Daoy (cell line): ENCODE measurements at places on chromosomes 1 and 21.

- DNase-seq, result no peak
These were observed 5.4 kb upstream of the EXO1 start for GRCh38 chr1:241842565-241842964.

- DNase-seq, result peak; percentile 19
These were observed 19.5 kb downstream of the LACTBL1 start for GRCh38 chr1:22953057-22953739.

GRCh38 chr1:100051893-100052292 lies 80.8 kb downstream of the SASS6 start:
- DNase-seq, result no peak

GRCh38 chr1:21060523-21060922 lies 116.2 kb downstream of the EIF4G3 start:
- DNase-seq, result no peak

DNA sequence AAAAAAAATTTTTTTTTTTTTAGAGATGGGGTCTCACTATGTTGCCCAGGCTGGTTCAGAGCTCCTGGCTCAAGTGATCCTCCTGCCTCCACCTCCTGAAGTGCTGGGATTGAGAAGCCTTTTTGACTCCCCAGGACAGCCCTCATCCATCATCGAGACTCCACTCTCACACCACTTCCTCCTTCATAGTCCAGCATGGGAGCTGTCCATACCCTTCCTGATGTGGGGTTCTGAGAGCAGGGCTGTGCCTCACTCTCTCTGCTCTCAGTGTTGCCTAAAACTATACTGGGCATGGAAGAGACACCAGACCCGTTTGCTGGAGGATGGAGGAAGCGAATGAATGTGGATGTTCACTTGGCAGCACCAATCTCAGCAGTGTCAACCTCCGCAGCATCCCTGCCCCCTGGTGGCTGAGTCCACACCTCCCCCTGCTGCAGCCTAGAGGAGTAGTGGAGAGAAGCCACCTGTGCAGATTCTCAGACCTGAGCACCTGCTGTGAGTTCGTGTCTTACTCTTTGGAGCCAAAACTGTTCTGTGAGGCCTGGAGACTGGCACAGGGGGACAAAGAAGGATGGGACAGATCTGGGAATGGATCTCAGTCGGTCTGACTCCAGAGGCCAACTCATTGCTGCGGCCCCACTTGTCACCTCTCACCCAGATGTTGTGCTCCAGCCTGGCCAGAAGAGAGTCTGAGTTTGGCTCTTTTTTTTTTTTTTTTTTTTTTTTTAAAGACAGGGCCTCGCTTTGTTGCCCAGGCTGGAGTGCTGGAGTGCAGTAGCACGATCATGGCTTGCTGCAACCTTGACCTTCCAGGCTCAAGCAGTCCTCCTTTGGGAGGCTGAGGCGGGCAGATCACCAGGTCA lies 17.7 kb downstream of the TINAGL1 start:
- DNase-seq, result peak; percentile 88

DNA sequence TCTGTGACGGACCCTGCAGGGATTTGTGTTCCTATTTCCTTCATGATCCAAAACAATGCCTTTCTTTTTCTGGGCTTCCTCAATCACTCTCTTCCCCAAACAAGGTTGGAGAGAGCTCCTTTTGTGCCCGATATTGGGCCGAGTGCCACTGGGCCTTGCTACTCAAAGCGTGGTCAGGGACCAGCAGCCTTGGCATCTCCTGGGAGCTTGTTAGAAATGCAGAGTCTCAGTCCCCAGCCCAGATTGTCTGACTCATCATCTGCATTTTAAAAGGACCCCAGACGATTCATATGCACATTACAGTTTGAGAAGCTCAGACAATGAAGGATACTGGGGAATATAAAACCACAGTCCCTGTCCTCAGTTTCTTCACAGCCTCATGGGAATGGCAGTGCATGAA lies 19.9 kb downstream of the ADORA1 start:
- DNase-seq, result no peak

DNA sequence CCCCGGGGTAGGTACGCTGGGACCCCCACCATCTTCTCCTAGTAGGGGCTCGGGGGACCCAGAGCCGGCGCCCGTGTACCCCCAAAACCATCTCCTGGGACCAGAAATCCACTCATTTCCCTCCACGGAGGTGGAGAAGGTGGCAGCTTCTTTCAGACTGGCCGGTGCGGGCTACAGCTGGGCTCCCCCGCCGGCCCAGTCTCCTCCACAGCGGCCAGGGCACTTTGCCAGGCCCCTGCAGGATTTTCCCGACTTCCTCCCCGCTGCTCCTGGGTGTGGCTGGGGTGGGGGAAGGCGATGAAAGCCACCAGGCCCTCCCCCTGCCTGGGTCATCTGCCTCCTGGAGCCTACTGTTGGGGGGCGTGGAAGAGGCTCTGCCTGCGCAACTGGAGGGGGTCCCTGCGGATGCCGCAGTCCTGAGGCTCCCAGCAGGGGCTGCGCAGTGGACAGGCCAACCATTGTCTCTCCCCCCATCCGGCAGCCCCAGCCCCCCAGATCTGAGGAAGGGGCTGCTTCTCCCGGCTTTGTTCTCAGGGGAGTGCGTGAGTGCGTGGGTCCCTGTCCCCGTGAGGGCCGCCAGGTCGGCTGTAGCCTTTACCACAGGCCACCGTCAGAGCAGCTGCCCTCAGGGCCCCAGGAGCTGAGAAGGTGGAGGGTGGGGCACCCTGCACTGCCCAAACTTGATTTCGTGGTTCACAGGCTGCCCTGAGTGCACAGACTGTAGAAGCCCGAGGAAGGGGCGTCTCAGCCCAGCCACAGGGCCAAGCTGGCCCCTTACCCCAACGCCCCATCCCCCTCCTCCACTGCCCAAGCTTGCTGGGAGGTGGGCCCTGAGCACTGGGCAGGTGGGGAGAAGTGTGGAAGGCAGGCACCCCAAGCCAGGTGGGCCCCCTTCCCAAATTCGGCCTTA lies 1.3 kb downstream of the AGRN start:
- DNase-seq, result peak; percentile 95

DNA sequence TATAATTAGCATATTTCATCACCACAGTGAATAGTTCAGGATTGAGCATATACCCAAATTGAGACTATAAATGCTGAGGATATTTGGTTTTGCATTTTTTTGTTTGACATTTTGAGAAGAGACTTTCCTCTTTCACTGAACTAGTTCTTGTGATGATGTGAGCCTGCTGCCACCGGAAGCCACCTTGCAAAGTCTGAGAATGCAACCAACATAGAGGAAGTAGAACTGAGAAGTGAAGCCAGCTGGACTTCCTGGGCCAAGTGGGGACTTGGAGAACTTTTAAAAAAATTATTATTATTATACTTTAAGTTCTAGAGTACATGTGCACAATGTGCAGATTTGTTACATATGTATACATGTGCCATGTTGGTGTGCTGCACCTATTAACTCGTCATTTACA lies 102.3 kb downstream of the RPE65 start:
- DNase-seq, result no peak

- DNase-seq, result peak; percentile 20
These were observed 37.6 kb downstream of the OR10R2 start for GRCh38 chr1:158509471-158510156.

- peak; percentile 75 for DNase-seq
These were observed 6.0 kb downstream of the CADM3 start for GRCh38 chr1:159177272-159177907.

DNA sequence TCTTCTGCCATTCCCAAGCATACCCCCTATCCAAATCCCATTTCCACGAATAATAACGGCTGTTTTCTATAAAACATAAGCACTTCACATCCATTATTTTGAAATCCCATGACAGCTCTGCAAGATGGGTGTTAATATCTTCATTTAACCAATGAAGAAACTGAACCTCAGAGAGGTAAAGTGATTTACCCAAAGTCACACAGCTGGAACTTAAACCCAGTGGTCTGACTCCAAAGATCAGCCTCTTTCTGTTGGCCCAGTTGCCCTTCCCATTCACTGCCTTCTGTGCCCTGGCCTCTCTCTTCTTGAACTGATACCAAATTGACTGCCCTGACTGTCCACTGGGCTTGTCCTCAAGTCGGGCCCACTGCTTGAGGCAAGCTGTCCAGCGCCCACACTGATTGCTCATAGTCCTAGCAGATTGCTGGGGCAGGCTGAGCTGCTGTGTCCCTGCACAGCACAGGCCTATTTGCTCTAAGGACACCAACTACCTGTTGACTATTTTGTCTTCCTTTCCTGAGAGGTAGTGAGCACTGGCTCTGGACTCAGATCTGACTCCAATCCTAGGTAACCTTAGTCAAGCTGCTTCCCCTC lies 19.3 kb downstream of the TAL1 start:
- no peak for DNase-seq

DNA sequence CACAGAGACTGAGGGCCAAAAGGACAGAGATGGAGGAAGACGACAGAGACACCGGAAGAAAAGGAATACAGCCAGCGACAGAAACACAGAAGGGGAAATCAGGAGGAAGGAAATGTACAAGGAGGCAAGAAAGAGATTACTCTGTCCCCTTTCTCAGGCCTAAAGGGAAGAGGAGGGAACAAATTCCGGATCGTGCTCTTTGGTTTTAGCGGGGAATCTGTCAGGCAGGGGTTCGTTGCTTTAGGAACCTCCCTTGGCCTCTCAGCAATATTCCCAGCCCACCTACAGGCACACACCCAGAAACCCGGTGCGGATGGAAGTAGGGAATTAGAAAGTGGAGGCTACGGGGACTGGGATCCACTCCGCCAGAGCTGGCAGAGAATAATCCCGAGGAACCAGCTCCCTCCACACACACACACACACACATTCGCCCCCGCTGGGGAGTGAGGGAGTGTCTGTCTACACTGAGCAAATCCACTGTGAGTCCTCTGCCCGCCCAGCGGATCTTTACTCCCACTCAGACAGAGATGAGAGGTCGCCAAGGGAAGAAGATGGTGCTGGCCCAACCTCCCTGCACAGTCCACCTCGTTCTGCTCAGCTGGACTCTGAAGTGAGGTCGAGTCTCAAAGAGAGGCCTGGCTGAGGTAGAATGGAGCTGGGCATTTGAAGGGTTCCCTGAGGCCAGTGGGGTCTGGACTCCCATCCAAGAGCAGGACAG lies 5.7 kb downstream of the TAL1 start:
- no peak for DNase-seq

DNA sequence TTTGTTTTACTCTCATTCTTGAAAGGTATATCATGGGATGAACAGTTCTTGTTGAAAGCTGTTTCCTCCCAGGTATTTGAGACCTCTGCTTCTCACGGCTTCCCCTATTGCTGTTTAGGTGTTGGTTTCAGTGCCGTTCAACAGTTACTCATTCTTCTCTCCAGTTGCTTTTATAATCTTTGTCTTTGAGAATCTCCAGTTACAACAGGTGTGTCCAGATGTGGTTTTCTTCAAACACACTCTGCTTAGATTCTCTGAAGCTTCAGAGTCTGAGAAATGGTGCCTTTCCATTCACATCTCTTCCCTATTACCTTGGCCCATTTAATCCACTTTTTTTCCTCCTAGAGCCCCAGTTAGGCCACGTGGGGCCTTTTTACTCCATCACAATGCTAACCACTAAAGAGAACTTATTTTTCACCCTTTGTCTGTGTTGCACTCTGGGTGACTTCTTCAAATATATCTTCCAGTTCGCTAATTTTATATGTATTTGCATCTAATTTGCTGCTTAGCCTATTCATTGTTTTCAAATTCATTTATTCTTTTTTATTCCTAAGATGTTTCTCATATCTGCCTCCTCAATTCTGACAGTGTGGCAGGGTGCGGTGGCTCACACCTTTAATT lies 46.7 kb upstream of the SLC19A1 start:
- DNase-seq, result no peak

- no peak for DNase-seq
These were observed 247.4 kb downstream of the RHOU start for GRCh38 chr1:228982637-228983036.

- DNase-seq, result no peak
These were observed 3.1 kb upstream of the FCGR2A start for GRCh38 chr1:161502181-161502580.

- DNase-seq, result no peak
These were observed 282.6 kb downstream of the BARHL2 start for GRCh38 chr1:90434460-90434859.

DNA sequence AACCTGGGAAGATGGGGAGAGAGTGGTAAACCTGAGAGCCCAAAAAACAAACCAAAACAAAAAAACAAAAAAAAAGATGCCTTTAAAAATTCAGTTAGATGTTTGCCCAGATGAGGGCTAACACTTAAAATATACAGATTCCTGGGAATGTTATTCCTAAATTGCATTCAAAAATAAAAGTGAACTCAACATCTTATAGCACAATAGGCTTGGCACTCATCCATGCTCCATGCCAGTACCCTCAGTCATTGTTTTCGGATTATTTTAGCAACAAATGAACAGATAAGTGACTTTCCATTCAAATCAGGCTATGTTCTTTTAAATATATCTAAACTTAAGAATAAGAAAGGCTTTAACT lies 3.7 kb downstream of the ATP1A1 start:
- no peak for DNase-seq
